ENCODE measurements at places on chromosomes 2 and 18.

- no peak for DNase-seq
These were observed 56.9 kb downstream of the WDSUB1 start for GRCh38 chr2:159229476-159230144.

DNA sequence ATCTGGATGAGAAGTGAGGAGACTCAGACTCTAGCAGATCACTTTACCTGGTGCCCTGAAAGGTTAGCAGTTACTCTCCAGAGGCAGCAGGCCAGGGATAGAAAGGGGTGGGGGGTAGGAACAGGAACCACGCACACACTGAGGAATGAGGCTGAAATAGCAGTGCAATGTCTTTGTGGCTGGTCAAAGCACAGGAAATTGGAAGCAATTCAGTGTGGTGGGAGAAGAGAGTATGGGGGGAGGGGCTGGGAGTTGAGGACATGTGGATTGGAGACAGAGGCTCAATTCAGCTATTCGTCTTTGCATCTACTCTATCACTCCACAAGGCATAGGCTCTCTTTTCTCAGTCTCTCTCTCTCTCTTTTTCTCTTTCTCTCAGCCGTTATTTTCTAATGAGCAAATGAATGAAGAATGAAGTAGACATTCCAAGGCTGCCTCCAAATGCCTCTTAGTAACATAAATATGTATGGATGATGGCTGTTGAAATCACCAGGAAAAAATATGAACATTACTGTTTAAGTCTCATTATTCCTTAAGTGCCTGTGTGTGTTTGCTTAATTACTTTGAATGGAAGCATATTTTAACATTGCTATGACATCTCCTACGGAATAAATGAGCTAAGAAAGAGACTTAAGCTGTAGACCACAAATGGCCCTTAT lies 979.4 kb downstream of the TSN start:
- no peak for DNase-seq

GRCh38 chr18:49127471-49128190 lies 176.9 kb upstream of the SMAD7 start:
- DNase-seq: no peak

DNA sequence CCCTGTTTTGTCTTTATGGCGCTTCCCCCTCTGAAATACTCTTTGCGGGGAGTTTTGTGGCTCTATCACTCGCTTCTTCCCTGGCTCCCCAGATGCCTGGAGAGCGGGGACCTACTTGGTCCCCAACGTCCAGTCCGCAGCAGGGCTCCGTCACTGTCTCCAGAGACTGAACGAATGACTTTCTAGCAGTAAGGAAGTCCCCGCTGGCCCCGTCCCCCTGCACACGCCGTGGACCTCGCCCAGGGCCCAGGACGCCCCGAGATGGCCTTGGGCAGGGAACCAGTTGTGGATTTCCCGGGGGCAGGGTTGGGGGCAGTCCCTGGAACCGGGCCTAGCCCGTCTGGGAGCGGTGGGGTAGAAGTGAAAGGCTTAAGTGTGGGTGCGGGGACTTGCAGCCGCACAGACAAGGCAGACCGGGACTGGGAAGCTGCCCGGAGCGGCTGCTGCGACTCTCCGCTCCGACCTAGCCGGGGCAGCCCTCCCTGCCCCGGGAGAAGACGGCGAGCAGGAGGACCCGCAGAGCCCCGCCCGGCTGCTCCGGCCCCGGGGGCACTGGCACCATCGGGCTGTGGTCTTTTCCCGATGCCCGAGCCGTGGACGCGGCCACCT lies 821 bp upstream of the EPHA4 start:
- DNase-seq: no peak

DNA sequence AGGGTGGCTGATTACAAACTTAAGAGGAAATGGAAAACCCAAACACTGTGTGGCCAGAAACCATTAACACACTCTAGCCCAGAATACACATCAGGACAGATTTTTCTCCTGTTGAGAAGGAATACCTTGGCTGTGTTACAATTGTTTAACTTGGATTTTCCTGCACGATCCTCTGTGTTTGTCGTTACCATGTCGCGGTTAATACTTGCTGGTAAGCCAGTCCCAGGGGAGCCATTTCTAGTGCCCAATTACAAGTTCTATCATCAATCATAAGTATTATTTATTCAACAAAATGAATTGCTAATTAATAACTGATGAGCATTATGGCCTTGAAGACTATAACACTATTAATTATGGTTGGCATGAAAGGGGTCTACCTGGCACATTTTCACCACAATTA lies 146.8 kb downstream of the LNPK start:
- no peak for DNase-seq

DNA sequence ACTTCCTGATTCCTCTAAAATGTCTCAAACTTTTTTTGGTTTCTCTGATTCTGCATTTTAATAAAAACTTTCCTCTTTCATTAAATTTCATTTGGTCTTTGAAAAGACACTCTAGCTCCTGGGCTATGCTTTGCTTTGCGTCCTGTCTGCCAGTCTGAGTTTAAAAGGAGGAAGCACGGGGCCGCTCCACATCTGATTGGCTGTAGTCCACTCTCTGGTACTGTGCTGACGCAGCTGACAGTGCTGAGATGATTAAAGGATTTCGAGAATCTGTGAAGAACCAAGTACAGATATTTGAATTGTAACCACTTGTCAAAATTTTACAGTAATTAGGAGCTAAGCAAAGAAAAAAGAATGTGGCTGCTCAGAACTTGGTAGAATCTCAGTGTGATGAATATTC lies 199.6 kb upstream of the HNMT start:
- DNase-seq: no peak

GRCh38 chr2:60708630-60709320 lies 47.3 kb upstream of the PAPOLG start:
- no peak for DNase-seq

DNA sequence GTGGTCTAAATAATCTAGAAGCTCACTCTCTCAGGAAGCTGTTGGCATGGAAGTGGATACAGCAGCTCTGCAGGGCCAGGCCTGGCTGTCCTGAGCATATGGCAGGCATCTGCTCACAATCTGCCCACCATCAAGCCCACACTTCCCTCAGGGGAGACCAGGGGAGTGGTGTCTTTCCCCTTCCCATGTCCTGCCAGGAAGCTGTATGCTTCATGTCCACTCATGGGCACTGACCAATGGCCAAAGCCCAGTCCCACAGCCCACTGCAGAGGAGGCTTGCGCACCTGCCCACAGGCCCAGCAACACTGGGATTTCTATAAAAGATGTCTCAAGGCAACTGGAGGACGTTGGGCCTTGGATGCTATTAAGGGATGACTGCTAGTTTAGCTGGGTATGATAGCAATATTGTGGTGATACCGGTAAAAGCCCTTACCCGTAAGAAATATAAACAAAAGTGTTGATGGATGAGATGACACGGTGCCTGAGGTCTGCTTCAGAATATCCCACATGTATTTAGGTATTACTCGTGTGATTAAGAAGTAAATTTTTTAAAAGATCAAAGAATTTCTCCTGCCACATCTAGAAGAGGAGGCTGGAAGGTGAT lies 106.7 kb upstream of the CTDP1 start:
- DNase-seq: no peak

DNA sequence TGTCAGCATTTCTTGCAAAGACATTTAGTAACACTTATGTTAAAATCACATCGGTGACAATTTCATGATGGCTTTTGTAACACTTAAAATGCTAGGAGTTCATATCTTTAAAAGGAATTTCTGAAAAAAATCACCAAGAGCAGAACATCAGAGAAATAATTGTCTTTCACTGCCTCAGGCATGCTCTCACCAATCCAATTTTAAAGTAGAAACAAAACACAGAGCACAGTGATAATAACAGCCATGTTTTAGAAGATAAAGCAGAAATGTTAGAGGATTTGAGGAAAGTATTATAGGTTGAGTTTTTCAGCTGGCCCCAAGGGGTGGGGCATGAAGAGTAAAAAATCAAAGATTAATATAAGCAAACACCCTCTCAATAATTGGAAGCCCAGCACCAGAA lies 1037.6 kb downstream of the DSC3 start:
- DNase-seq: no peak

- DNase-seq: peak; percentile 64
These were observed 62.5 kb downstream of the MRO start for GRCh38 chr18:50757358-50757757.

DNA sequence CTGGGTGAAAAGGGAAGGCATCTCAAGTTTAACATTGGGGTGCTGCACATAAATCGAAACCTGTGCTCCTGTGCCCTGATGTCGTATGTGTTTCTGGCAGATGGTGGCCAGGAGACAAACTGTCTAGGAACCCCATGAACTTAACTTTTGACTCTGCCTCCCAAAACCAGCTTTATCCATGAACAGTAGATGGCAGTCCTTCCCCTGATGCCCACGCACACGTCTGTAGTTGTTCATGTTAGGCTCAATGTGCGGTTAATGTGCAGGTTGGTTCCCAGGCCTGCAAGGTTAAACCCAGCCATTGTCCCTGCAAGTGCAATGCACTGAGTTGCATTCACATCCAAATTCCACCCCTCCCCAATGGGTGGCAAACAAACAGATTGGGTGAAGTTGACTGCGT lies 44.1 kb upstream of the SIX3 start:
- DNase-seq: no peak

- DNase-seq: no peak
These were observed 658.7 kb upstream of the LINC00305 start for GRCh38 chr18:64807560-64807959.

- no peak for DNase-seq
These were observed 119.6 kb upstream of the OTOS start for GRCh38 chr2:240259924-240260529.

- DNase-seq: no peak
These were observed 229.3 kb downstream of the TGIF1 start for GRCh38 chr18:3679241-3679640.

- DNase-seq: no peak
These were observed 392.8 kb downstream of the TSN start for GRCh38 chr2:122148128-122148767.

DNA sequence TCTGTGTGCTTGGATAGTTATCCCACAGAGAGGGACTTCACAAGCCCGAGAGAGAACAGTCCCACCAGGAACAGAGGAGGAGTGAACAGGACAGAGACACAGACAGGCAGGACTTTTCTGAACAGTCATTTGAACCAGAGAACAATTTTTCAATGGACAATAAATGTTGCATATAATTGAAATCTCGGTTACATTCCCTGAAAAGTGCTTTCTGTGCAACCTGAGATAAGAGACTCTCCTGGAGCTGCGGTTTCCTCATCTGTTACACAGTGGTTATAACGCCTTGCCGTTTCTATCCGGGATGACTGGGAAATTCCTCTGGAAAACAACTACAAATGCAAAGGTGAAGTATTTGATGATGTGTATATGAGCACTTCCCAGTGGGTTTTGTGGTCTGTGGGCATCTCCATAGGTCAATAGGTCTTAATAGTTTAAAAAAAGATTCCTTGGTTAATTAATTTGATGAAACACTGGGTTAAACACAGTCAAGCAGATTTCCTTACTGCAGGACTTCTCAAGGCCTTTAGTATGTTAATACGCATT lies 87.2 kb upstream of the HPCAL1 start:
- no peak for DNase-seq

GRCh38 chr2:224650815-224651439 lies 65.2 kb downstream of the CCDC195 start:
- DNase-seq: no peak
